Activated naive CD4-positive, alpha-beta T cell (primary cell): ENCODE measurements at places on chromosomes 5 and 9.

DNA sequence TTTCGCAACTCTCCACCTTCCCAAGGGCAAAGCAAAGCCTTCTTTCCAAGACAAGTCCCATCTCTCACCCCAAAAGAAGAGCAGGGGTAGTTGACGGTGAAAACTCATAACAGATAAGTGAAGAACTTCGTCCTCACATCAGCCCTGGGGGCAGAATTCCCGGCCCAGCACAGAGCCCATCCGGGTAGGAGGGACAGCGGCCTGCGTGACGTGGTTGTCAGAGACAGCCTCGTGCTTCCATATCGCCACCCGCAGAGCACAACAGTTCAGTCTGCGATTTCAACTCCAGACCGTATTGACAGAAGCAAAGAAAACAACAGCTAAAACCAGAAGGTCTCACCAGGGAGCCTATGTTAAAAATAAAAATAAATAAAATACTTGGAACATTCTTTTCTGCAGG is 273.2 kb downstream of the SYK start:
- no peak for DNase-seq

- DNase-seq: no peak
Observed at GRCh38 chr5:32301891-32302290, 10.8 kb downstream of the MTMR12 start.

- no peak for DNase-seq
Observed at GRCh38 chr5:40654377-40654991, 25.2 kb upstream of the PTGER4 start.

- DNase-seq: no peak
Observed at GRCh38 chr9:71822935-71823334, 54.6 kb upstream of the CEMIP2 start.

DNA sequence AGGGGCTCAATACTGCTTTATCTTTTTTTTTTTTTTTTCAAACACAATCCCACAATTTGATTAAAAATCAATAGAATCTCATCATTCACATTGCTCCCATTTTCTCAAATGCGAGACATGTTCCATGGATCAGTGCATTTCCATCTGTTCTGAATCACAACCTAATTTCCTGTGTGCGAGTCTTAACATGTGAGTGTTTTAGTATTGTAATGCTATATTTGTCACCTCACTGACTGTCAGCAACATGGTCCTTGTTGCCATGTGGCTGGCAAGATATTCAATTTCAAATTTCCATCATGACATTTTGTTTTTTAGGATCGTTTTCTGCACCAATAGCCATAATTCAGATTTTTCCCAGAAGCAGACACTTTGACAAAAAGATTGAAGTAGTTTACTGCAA is 233.2 kb upstream of the PRDM9 start:
- DNase-seq: no peak

DNA sequence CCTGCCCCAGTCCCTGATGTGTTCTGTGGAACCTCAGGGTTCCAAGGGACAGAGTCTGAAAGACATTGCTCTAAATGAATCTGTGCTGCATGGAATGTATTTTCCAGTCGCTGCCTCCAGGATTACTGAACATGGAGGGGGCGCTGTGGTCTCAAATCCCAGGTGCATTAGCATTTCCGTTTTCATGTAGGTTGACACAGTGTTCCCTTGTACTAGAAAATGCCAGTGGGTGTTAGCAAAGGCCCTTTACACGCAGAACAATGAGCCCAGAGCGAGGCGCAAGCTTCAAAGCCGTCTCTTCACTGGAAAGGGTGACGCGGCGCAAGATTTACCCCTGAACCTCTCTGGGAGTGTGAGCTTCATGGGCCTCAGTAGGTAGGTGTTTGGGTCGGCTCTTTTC is 308.3 kb downstream of the SLIT3 start:
- DNase-seq: no peak
